ENCODE measurements at places on chromosomes 6 and 20. TPM values are rescaled to one million over a fixed set of nuclear protein-coding genes. Genes with fewer than 3 reads are reported as not detected.

FAM120B gene
- 49.0 TPM for total RNA-seq

DOK5 gene
- total RNA-seq: 0.75 TPM

GRCh38 chr6:109821428-109821827 is 130.3 kb downstream of the FIG4 start:
- peaks cover 32% of the 10 kb centered on the region for H3K36me3 ChIP-seq
- no peak overlapping the region for H3K27ac ChIP-seq
- no peak for DNase-seq
- H3K4me3 ChIP-seq: no peak overlapping the region
- no peaks in the 10 kb centered on the region for H3K4me1 ChIP-seq

APOM gene
- total RNA-seq: 2.1 TPM

TUBB2B gene
- total RNA-seq: 35.8 TPM

DNA sequence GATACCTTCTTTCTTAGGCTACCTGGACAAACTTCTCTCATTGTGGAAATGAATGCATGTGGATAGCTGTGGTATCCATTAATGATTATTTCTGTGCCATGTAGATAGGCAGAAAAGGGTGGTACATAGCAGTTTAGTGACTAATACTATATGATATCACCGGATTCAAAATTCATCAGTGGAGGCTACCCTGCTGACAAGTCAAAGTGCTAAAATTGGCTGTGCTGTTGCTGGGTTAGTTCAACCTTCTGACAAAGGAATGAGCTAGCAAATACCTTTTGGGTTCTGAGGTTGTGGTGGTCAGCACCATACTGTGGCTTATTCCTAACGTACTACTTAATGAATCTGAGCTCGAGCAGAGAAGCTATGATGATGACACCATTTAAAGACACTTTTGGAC is 109.1 kb downstream of the TFAP2B start:
- no peaks in the 10 kb centered on the region for H3K36me3 ChIP-seq
- no peaks in the 10 kb centered on the region for H3K27me3 ChIP-seq
- DNase-seq: no peak

DNA sequence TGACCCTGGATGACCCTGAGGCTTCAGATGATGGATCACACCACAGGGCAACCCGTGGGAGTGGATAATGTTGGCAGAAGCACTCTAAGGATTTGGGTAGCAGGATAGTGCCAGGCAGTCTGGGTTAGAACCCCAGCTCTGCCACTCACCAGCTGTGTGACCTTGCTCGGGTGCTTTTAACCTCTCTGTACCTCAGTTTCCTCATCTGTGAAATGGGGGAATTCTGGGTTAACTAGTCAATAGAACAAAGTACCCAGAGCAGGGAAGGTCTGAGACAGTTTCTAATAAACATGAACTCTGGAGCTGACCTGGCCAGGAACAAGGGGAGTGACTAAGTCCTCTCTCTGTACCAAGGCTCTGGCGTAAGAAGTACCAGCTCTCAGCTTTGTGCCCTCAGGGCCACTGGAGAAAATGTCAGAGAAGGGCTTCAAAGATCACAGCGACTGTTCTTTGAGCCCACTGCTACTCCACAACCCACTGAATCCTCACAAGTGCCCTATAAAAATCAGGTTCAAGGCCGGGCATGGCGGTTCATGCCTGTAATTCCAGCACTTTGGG is 14.7 kb upstream of the NOL4L start:
- DNase-seq: no peak
- H3K4me1 ChIP-seq: no peaks in the 10 kb centered on the region
- H3K4me3 ChIP-seq: no peak overlapping the region
- H3K27me3 ChIP-seq: no peaks in the 10 kb centered on the region

ADTRP gene
- total RNA-seq: not detected

DNA sequence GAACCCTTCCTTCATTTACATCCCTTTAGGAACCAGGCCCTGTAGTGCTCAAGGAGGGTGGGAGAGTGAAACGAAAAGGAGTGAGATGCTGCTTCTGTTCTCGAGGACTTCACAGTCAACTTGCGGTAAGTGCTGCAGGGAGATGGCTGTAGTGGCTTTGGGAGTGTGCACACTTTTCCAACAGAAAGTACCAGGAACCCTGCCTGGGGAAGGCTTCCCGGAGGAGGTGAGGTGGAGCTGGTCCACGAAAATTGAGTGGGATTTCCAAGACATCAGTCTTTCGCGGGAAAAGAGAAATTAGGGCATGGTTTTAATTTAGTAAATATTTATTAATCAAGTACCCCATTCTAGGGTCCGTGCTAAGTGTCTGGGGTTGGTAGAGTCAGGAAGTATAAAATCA is 12.7 kb downstream of the TRIM31 start:
- DNase-seq: no peak
- no peaks in the 10 kb centered on the region for H3K36me3 ChIP-seq
- H3K4me3 ChIP-seq: no peak overlapping the region
- peaks cover 32% of the 10 kb centered on the region for H3K4me1 ChIP-seq
- H3K27ac ChIP-seq: no peak overlapping the region

MAP1LC3A gene
- 83.9 TPM for total RNA-seq

- H3K36me3 ChIP-seq: no peaks in the 10 kb centered on the region
- H3K27ac ChIP-seq: peak overlapping the region; percentile 93
- H3K27me3 ChIP-seq: no peaks in the 10 kb centered on the region
These were observed 68.1 kb downstream of the HFE start for GRCh38 chr6:26155061-26155930.

DNA sequence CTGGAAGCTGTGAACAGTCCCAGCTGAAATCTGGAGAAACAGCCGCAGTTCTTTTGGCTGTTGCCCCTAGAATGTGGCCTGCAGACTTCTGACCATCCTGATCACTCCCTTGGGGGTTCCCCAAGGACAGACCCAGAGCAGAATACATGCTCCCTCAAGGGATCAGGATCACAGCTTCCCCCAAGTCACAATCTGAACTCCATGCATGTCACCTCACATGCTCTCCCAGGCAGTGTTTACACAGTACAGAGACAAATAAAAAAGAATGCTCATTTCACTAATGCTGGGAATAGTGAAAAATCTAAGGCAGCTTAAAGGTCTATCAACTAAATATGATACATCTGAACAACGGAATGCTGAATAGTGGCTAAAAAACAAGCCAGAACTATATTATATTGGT is 20.5 kb downstream of the SPAG4 start:
- no peak overlapping the region for H3K4me3 ChIP-seq
- DNase-seq: no peak
- peaks cover 17% of the 10 kb centered on the region for H3K4me1 ChIP-seq
- no peaks in the 10 kb centered on the region for H3K27me3 ChIP-seq
- H3K27ac ChIP-seq: no peak overlapping the region

- no peak overlapping the region for H3K4me3 ChIP-seq
- peaks cover 42% of the 10 kb centered on the region for H3K4me1 ChIP-seq
- H3K27ac ChIP-seq: no peak overlapping the region
- H3K36me3 ChIP-seq: no peaks in the 10 kb centered on the region
- H3K27me3 ChIP-seq: no peaks in the 10 kb centered on the region
- DNase-seq: no peak
These were observed 68.8 kb downstream of the UTRN start for GRCh38 chr6:144353871-144354314.

GRCh38 chr6:75402296-75402695 is 91.3 kb downstream of the FILIP1 start:
- H3K27ac ChIP-seq: peak overlapping the region; percentile 71
- DNase-seq: no peak
- H3K27me3 ChIP-seq: no peaks in the 10 kb centered on the region
- H3K4me1 ChIP-seq: peaks cover 47% of the 10 kb centered on the region
- H3K36me3 ChIP-seq: no peaks in the 10 kb centered on the region

DNA sequence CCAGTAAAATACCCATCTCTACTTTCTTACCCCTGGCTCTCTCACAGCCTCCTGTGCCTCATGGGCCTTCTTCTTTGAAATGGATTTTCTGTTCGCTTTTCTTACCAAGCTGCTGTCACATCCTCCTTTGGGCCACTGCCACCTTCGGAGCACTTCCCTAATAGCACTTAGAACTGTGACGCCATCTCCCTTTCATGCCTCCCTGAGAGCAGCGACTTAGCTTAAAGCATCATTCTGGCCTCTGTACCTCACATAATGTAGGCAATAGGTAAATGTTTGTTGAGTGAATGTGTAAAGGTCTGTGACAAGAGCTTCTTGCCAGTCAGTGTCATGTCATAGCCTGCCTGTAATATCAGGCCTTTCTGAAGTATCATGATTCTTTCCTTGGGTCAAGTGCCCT is 78.8 kb downstream of the ADGRG6 start:
- H3K27ac ChIP-seq: no peak overlapping the region
- DNase-seq: no peak
- H3K36me3 ChIP-seq: no peaks in the 10 kb centered on the region
- H3K4me1 ChIP-seq: peaks cover 13% of the 10 kb centered on the region
- H3K27me3 ChIP-seq: no peaks in the 10 kb centered on the region
- no peak overlapping the region for H3K4me3 ChIP-seq

DNA sequence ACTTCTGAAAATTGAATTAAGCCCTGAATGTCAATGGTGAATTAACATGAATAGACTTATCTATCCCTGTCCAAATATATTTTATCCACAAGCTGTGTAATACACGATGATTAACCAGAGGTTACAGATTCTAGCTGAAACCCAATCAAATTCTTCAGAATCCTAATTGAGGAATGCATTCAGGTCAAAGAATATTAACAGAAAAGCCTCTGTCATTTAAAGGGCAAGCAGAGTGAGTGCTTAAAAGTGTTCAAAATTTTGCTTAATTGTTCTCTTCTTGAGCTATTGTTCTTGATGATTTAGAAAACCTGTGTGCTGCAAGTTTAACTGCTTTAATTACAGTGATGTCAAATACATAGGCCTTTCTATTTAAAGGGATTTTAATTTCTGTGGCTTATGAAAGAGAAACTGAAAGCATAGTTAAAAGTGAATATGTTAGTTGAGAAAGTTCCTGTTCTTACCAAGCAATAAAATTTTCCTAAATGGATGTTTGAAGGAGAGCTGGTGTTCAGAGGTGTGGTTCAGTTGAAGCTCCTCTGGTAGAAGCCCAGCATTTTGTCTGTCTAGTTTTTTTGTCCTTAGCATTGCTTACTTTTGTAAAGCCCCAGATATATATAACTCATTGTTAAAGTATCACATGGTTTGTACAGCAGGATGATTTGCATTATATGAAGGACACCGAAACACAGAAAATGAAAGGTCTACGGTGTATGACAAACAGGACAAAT is 466.3 kb upstream of the PLCB4 start:
- no peaks in the 10 kb centered on the region for H3K36me3 ChIP-seq
- H3K27ac ChIP-seq: peak overlapping the region; percentile 49
- H3K27me3 ChIP-seq: no peaks in the 10 kb centered on the region
- no peak for DNase-seq
- peaks cover 24% of the 10 kb centered on the region for H3K4me1 ChIP-seq

GSTA3 gene
- total RNA-seq: not detected

TEAD3 gene
- total RNA-seq: 82.2 TPM

HLA-DOA gene
- 11.2 TPM for total RNA-seq

DNA sequence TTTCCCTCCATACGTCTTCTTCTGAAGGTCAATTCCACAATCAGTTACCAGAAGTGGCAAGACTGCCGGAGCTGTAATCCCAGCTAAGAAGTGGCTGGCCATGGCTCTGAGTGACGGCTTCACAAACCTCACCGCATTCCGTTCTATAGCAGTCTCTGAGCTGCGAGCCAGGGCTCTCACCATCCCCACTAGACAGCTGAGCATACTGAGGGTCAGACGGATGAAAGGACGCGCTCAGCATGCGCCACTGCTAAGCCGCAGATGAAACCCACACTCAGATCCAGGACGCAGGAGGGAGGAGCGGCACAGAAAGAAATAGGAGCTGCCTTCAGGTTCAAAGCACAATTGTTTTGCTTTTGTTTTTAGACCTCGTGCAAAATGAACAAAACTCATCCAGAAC is 97.9 kb downstream of the ANKRD60 start:
- H3K4me3 ChIP-seq: no peak overlapping the region
- H3K36me3 ChIP-seq: no peaks in the 10 kb centered on the region
- H3K4me1 ChIP-seq: peaks cover 19% of the 10 kb centered on the region
- DNase-seq: peak; percentile 72
- peaks cover 6% of the 10 kb centered on the region for H3K27me3 ChIP-seq

FAM184A gene
- 7.6 TPM for total RNA-seq

GRCh38 chr6:46606338-46606737 is 46.3 kb downstream of the CYP39A1 start:
- DNase-seq: no peak
- H3K4me3 ChIP-seq: no peak overlapping the region
- no peak overlapping the region for H3K27ac ChIP-seq
- H3K4me1 ChIP-seq: no peaks in the 10 kb centered on the region
- no peaks in the 10 kb centered on the region for H3K27me3 ChIP-seq
- H3K36me3 ChIP-seq: no peaks in the 10 kb centered on the region

DNA sequence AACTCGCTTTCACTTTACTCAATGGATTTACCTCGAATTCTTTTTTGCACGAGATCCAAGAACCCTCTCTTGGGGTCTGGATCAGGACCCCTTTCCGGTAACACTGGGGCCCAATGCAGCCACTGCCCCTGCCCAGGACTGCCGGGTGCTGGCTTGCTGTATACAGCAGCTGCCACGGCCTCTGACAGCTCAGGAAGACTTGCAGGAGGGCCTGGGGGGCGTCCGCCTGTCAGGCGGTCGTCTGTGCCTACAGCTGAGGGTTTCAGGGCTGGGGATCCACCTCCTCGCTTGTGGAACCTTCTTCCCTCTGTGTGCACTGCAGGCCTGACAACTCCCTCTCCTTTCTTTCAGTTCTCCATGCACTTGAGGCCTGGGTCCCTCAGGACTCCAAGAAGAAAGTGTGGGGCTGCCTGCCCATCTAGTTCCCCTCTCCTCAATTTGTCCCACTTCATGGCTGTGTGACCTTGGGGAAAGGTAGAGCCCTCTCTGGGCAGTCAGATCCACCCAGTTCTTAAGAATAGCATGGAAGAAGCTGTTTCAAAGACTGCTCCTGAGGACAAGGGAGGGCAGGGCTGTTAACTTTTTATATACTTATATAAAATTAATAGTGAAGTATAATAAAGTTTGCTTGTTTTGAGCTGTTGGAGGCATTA is 75.0 kb upstream of the LGSN start:
- H3K36me3 ChIP-seq: no peaks in the 10 kb centered on the region
- no peak overlapping the region for H3K4me3 ChIP-seq
- no peaks in the 10 kb centered on the region for H3K27me3 ChIP-seq
- no peak for DNase-seq
- H3K27ac ChIP-seq: no peak overlapping the region

RFX6 gene
- not detected for total RNA-seq

GRCh38 chr20:3686867-3687321 is 5.1 kb upstream of the ADAM33 start:
- no peaks in the 10 kb centered on the region for H3K27me3 ChIP-seq
- no peak overlapping the region for H3K4me3 ChIP-seq
- H3K4me1 ChIP-seq: peaks cover 18% of the 10 kb centered on the region
- H3K36me3 ChIP-seq: no peaks in the 10 kb centered on the region
- H3K27ac ChIP-seq: peak overlapping the region; percentile 74
- DNase-seq: peak; percentile 95

- no peak overlapping the region for H3K4me3 ChIP-seq
- H3K36me3 ChIP-seq: no peaks in the 10 kb centered on the region
- no peaks in the 10 kb centered on the region for H3K4me1 ChIP-seq
- no peak for DNase-seq
- H3K27me3 ChIP-seq: peaks cover 20% of the 10 kb centered on the region
- no peak overlapping the region for H3K27ac ChIP-seq
These were observed 8.0 kb downstream of the CDH22 start for GRCh38 chr20:46300281-46300680.

TP53TG5 gene
- 2.1 TPM for total RNA-seq

CST4 gene
- not detected for total RNA-seq

All from esophagus muscularis mucosa (tissue), 4 donors.